ENCODE measurements at places on chromosomes 13 and 19.

DNA sequence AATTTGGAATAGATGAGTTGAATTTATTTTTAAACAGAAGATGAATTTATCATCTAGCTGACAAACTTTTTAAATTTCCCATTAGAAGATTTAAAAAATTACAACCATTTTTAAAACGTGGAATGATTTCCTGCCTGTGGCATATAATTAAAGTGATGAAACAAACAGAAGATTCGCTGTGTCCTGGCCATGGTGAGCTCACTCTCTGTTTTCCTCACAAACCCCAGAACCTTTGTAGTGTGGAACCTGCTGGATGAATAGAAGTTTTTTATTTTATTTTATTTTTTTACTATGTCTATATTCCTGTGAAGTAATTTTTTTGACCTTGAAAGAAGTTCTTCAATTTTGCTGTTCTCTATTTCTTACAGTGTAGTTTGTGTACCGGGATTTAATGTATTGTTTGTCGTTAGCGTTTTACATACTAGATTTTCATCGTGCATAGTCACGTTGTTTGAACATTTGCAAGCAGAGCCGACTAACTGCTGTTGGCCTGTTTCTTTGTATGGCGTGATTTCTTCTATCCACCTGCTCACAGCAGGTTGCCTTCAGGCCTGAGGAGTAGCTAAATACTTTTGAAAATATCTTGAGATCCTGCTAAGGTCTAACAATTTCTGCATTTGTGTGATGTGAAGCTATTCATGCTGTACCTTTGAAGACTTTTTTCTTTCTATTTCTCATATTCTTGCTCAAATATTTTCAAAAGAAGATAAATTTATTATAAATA lies 149.2 kb downstream of the GGACT start:
- no peak for DNase-seq

DNA sequence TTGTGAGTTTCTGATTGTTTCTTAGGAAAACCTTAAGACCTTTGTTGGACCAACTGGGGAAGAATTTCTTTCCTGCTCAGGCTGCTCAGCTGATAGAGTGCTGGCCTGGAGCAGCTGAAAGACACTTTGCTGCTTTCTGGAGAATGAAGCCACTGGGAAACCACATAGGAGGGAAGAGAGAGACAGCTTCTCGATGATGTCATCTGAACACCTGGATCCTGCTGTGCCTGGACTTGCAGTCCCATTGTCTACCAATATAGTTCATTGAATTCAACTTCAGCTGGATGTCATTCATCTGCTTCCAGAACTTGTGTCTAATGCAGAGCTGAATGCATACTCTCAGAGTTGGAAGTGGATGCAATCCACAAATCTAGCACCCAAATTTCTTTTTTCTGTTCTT lies 34.3 kb upstream of the TSHZ3 start:
- DNase-seq, result no peak

DNA sequence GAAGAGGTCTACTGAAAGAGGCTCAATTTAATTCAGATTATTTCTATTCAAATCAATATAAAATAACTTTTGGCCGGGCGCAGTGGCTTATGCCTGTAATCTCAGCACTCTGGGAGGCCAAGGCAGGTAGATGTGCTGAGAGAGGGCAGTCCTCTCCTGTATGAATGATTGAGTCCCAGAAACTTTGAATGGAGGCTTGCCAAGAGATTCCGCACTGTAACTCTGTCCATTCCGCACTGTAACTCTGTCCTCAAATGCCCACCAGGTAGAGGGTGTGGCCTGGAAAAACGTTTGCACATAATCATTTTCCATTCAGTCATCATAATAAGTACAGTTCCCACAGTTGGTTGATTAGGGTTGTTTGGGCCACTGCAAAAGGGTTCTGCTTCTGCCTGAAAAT lies 274.7 kb upstream of the SOX21 start:
- DNase-seq, result no peak

DNA sequence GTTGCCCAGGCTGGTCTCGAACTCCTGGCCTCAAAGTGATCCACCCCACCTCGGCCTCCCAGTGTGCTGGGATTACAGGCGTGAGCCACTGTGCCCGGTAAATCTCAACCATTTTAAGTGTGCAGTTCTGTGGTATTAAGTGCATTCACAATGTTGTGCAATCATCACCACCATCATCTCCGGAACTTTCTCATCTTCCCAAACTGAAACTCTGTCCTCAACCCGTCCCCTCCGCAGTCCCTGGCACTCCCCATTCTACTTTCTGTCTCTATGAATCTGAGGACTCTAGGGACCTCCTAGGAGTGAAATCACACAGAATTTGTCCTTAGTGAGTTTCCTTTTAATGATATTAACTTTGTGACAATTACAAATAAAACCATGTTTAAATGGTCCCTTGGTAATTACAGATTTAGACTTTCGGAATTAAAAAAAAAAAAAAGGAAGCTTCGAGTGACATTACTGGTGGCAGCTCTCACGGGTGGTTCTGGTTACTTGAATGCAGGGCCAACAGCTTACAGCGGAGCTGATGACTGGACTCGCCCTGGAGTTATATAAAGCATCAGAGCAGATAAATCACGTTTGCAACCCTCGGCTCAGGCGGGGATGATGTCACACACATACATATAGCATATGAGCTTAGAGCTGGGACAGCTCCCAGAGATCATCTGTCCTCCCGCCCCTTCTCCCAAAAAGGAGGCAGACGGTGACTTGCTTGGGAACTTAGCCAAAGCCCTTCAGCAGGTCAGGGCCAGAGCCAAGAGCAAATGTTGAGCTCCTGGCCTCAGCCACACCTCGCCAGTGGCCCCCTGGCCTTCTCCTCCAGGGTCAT lies 89.8 kb downstream of the ZNF557 start:
- DNase-seq, result no peak

DNA sequence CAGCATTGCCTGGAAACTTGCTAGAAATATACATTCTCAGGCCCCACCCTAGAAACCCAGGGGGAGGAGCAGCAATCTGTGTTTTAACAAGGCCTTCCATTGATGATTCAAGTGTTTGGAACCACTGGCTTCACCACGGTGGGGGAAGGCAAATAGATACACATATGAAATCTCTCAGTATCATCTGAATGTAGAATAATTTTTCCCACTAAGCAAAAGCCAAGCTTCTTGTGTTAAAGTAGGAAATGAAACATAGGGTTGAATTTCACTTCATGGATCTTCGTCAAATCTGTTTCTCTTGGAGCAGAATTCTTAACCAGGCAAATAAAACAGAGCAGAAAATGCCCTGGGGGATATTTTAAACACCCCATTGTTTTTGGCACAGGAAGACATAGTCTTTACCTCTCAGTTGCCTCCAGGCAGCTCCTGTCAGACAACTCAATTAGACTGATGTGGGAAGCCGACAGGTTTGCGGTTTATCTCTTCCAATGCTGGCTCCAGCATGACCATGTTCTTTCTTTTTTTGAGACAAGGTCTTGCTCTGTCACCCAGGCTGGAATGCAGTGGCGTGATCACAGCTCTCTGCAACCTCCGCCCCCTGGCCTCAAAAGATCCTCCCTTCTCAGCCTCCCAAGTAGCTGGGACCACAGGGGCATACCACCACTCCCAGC lies 213.0 kb downstream of the FOXO1 start:
- no peak for DNase-seq

GRCh38 chr19:4737955-4738600 lies 14.4 kb upstream of the DPP9 start:
- no peak for DNase-seq

- DNase-seq, result no peak
These were observed 1.2 kb downstream of the WDR83 start for GRCh38 chr19:12667731-12668302.

DNA sequence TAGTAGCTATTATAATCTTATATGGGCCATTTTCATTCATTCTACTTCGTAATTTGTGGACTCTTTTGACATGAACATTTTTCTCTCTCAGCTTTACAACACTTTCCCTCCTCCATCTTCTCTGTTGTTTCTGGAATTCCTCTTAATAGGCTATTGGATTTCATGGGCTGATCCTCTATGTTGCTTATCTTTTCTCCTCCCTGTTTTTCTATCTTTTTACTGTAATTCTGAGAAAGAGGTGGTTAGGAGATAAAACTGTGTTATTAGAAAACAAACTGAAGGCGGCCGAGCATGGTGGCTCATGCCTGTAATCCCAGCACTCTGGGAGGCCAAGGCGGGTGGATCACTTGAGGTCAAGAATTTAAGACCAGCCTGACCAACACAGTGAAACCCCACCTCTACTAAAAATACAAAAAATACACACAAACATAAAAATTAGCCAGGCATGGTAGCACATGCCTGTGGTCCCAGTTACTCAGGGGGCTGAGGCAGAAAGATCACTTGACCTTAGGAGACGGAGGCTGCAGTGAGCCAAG lies 188.1 kb downstream of the UGGT2 start:
- DNase-seq, result no peak

- DNase-seq, result no peak
These were observed 154.2 kb downstream of the SLC7A1 start for GRCh38 chr13:29441306-29441705.

DNA sequence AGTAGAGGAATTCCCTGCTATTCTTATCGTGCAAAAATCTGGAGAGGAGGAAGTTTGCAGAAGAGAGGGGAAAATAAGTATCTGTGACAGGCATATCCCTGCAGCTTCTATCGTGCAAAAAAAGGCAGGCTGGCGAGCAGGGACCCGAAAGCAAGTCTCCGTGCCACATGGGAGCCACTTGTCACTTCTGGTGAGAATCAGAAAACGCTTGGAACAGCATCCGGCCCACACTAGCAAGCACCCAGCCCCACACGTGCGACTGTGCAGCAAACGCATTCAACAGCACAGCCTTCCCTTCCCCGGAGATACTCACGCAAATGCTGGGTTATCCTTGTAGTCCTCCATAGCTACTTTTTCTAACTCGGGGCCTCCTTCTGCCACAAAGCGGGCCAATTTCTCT lies 16.9 kb downstream of the SUGP1 start:
- no peak for DNase-seq

GRCh38 chr19:1438933-1439354 lies 748 bp downstream of the RPS15 start:
- no peak for DNase-seq

GRCh38 chr19:31270897-31271296 lies 78.3 kb downstream of the TSHZ3 start:
- DNase-seq, result no peak

DNA sequence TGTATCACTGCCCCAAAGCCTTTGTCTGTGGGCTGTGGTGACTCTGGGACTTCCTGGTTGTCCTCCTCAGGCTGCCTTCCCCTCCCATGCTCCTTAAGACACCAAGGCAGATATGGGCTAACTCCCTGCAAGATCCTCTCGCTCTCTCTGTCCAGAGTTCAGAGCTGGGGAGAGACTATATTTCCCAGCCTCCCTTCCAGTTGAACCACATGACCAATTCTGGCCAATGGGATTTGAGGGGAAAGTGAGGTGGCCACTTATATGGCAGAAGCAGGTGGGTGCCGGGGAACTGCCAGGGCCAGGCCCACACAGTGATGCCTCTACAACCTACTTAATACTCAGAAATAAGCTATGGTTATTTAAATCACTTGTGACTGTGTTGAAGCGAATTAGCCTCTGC lies 16.2 kb upstream of the ANGPTL8 start:
- DNase-seq, result no peak

DNA sequence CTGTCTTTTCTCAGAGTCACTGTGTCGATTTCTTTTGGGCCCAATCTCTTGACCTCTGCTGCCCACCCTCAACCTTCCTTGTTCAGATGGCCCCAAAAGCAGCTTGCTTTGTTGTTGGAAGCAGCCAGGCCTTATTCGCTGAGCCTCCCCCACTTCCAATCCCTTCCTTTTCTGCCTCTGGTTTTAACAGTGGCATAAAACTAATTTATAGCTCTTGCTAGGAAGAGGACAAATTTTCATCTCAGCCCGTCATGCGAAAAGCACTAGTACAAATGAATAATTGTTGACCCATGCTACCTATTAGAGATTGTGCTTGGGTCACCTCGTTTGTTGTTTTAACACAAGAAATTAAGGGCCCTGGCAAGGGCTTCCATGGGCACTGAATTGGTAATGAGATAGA lies 51.1 kb downstream of the SIAH3 start:
- no peak for DNase-seq
